ENCODE measurements at places on chromosomes 1 and 21.

- peak; percentile 51 for DNase-seq
Measured at GRCh38 chr1:201999625-202000238, 10.7 kb upstream of the ELF3 start.

DNA sequence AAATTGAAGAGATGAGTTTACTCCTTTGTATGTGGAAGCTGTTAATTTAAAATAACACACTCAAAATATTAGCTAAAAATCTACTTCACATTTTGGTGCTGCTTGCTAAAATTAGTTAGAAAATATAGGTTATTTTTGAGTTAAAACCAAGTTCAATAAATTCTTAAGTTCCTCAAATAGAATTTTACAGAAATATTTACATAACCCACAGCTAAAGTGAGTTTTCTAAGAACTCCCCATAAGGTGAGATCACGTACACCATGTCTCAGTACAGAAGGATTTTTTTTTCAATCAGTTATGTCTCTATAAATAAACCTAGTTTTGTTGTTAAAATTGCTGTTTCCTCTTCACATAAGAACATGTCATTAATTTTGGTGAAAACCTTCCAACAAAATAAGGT lies 108.0 kb downstream of the SDCCAG8 start:
- no peak for DNase-seq

DNA sequence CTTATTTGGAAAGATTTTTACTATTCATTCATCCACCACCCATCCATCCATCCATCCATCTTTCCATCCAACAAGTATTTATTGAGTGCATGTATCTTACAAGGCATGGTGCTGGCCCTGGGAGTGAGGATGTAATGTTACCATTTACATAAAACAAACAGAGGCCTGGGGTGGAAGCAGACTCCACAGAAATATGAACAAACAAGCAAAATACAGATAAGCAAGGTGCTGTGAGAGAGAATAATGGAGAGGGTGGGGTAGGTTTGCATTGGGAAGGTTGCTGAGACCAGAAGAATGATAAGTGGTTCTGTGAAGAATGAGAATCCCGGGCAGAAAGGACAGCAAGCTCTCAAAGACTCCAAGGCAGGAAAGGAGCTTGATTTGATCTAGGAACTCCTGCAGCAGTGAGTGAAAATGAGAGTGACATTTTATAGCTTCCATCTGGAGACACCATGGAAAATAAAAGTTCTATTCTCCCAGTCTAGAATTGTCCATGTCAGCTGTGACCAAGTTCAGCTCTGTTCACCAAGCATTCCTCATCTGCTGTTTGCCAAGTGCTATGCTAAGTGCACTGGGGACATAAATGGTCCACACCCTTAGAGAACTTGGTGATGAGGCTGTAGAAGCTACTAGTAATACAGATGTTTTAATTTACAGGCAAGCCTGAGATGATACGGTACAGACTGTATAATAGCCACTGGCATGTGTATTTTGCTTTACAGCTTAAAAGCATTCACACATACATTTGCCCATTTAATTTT lies 75.3 kb downstream of the PEX14 start:
- DNase-seq: no peak

DNA sequence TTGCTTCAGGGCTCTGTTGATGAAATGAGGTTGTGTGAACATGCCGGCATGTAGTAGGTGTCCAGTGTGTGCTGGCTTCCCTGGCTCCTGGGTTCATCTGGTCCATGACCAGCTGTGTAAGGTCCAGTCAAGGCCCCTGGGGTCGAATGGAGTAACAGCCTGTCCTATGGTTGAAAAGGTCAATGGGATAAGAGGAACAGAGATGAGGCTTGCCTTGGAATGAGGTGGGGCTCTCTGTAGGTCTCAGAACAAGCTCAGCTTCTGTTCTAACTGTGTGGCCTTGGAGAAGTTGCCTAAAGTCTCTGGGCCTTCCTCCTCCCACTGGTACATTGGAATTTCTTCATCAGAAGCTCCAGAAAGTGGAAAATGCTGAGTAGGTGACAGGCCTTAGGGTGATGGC lies 26.6 kb downstream of the RPS6KA1 start:
- no peak for DNase-seq

DNA sequence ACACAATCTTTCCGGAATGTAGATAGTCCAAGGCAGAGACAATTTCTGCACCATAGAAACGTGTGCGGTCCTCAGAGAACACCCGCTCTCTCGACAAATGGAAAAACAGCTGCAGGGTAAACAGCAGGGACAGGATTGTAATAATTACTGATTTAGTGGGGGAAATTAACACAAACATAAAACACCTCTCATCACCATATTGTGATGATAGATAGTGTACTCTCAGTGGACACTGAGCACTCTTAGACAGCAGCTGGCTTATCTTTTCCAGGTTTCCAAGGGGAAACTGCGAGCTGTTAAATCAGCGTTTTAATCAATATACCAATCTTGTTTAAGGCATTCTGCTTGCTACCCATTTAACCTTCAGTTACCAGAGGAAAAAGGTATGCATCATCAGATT lies 277.1 kb downstream of the AKT3 start:
- no peak for DNase-seq

GRCh38 chr1:111747282-111747734 lies 8.1 kb upstream of the INKA2 start:
- peak; percentile 77 for DNase-seq

DNA sequence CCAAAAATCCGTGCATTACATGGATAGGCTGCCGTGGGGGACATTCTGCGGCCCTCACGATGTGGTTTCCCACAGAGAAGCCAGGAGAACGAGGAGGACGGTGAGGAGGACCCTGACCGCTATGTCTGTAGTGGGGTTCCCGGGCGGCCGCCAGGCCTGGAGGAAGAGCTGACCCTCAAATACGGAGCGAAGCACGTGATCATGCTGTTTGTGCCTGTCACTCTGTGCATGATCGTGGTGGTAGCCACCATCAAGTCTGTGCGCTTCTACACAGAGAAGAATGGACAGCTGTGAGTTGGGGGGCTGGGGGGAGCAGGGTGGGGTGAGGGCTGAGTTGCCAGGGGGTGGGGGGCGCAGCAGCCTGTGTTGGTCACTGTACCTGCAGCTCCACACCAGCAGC lies 13.2 kb downstream of the PSEN2 start:
- DNase-seq: no peak

- no peak for DNase-seq
Measured at GRCh38 chr1:198491028-198491427, 49.5 kb downstream of the ATP6V1G3 start.

DNA sequence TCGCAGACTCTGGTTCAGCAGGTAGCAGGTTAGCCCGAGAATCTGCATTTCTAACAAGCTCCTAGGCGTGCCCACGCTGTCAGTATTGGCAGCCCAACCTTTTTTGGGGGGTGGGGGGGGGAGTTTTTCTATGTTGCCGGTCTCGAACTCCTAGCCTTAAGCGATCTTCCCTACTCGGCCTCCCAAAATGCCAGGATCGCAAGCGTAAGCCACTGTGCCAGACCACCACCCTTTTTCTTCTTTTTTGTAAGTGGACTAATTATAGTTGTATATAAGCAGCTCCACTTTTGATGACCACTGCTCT lies 480 bp upstream of the MIS18A start:
- DNase-seq: no peak

GRCh38 chr1:160342526-160342925 lies 524 bp downstream of the COPA start:
- DNase-seq: peak; percentile 13

DNA sequence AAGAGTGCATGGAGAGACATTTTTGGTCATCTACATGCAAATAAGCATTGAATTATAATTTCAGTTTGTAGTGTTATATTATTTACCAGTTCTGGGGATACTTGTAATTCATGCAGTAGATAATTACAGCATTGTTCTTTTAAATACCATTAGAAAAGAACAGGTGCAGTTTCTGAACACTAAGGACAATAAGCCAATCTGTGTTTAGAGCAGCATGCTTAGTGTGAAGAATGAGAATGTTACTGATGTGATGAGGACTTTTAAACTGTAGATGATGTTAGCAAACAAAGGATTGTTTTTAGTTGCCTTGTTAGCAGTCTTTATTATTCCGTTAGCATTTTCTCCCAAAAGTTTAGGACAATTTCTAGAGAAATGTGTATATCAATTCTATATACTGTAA lies 348.3 kb downstream of the BRINP3 start:
- no peak for DNase-seq

- DNase-seq: no peak
Measured at GRCh38 chr1:206960676-206961386, 9.4 kb downstream of the FCAMR start.

- no peak for DNase-seq
Measured at GRCh38 chr1:248111157-248111556, 16.2 kb downstream of the OR2L13 start.

- no peak for DNase-seq
Measured at GRCh38 chr1:21247892-21248715, 42.2 kb downstream of the ECE1 start.

DNA sequence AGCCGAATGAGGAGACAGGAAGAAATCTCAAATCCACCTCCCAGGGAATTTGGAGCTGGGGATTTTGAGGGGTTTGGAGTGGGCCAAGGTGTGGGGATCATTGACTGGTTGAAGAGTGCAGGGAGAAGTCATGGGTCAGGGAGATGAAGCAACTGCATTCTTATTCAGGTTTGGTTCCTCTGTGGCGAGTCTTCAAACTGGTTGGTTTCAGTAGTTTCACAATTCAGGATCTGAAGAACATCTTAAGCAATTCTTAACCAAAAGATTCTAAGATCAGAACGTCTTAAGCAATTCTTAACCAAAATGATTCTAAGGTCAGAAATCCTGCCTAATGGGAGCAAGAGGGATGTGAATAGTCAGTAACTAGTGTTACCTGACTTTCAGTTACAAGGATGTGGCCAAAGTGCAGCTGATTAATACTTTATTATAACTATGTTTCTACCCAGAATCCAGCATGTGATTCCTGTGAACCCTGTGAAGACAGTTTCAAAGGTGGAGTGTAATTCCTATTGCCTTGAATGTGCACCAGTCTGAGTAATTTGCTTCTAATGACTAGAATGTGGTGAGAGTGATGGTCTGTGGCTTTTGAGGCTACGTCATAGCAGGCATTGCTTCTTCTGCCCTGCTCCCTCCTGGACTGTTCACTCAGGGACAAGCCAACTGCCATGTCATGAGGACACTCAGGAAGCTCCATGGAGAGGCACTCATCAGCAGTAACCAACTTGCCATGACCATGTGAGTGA lies 61.2 kb downstream of the OLFML3 start:
- DNase-seq: peak; percentile 92

GRCh38 chr1:53697721-53698383 lies 41.1 kb downstream of the GLIS1 start:
- no peak for DNase-seq

- peak; percentile 52 for DNase-seq
Measured at GRCh38 chr1:227758366-227758765, 23.1 kb downstream of the SNAP47 start.

GRCh38 chr1:21238141-21238800 lies 52.0 kb downstream of the ECE1 start:
- DNase-seq: no peak

DNA sequence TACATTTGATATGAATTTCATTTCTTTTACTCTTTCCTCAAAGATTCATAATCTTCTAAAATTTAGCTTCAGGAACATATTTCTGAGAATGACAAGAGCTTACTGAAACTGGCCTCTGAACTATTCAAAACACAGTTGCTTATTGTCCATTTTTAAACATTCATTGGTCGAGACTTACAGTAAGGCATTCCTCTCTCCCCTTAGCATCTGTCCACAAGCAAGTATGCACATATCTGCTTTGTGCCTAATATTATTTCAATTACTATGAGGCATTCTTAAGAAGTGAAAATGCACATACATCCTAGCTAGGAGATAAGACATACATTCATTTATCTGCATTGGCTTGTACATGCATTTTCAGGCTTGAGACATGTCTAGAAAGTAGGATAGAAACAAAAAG lies 488.7 kb downstream of the PTBP2 start:
- DNase-seq: no peak

DNA sequence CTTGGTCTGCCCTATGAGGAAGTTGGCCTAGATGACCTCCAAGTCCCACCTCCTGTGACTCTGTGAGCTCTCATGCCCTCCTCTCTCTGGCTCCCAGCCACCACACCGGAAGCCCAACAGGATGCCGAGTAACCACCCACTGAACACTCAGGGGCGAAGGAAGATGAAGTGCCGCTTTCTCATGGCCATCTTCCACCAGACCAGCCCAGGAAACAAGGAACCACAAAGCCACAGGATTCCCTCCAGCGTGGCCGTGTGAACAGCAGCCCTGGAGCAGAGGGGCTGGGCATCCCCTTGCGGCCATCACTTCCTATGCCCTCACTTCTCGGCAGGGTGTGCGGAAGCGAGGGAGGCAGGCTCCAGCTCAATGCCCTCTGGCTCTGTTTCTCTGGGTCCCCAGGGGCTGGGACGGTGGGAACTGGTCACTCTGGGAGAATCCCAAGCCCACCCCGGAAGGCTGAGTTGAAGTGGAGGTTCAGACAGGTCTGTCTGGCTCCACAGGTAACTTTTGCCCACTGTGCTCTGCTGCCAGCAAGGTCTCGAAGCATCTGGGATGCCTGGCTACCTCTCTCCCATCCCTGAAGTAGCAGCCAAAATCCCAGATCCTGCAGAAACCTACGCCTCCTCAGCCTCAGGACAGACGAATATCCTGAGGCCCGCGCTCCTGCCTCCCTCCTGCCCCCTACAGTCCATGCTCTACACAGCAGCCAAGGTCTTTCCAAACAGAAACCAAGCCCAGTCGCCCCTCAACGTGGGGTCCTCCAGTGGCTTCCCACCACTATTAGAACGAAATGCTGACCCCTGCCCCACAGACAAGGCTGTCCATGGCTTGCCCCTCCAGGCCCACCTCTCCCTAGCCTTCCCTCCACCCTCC lies 44.2 kb upstream of the ECE1 start:
- DNase-seq: peak; percentile 96

DNA sequence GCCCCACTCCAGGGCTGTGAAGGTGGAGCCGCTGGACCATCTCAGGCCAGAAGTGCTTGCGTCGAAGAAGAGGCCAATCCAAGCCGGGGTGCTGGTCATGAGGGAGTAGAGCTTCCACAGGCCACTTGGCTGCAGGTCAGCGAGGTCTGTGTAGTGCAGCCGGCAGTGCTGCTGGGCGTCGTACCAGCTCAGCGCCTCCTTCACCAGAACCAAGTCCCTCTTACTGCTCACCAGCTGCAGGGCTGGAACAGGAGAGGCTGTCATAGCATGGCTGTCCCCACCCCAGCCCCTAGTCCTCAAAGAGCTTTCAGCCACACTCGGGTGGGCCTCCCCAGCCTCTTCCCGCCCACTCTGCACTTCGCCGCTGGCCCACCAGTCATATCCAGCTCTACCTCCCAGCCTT lies 2.2 kb downstream of the CLEC20A start:
- DNase-seq: no peak

DNA sequence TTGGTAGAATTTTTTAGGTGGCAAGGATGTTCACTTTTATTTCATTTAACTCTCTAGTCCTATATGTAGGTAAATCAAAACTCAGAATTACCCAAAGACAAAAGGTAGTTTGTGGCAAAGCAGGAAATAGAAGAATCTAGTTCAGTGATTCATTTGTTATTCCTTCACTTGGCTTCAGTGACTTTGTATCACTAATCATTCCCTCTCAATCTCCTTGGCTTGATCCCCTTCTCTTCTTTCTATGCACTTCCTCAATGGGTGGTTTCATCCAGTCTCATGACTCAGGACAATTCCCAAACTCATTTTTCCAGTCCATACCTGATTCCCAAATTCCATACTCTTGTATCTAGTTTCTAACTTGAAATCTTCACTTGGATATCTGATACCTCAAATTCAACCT lies 64.9 kb downstream of the PRKACB start:
- no peak for DNase-seq
